ENCODE measurements at places on chromosomes 4 and X.

- DNase-seq: no peak
Observed at GRCh38 chrX:126580877-126581276, 28.3 kb upstream of the DCAF12L1 start.

DNA sequence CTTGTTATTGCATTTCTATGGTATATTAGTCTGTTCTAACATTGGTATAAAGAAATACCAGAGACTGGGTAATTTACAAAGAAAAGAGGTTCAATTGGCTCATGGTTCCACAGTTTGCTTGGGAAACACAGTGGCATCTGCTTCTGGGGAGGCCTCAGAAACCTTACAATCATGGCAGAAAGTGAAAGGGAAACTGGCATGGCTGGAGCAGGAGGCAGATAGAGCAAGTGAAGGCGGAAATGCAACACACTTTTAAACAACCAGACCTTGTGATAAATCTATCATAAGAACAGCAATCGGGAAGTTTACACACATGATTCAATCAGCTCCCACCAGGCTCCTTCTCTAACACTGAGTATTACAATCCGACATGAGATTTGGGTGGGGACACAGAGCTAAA is 346.6 kb upstream of the GNPDA2 start:
- no peak for DNase-seq

DNA sequence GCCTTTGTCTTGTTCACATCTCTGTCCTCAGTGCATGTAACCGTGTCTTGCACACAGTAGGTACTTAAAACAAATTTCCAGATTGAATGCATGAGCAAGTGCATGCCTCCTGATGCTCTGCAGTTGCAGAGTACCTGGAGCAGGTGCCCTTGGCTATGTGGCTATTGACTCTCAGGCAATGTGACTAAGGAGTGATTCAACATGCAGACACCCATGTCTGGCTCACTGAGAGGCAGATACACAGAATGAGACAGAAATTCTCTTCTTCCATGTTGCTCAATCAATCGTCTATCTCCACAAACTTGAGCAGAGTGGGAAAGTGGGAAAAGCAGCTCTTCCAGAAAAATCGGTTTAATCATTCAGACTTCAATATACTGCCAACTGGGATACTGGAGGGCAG is 111.0 kb downstream of the CHRDL1 start:
- no peak for DNase-seq

DNA sequence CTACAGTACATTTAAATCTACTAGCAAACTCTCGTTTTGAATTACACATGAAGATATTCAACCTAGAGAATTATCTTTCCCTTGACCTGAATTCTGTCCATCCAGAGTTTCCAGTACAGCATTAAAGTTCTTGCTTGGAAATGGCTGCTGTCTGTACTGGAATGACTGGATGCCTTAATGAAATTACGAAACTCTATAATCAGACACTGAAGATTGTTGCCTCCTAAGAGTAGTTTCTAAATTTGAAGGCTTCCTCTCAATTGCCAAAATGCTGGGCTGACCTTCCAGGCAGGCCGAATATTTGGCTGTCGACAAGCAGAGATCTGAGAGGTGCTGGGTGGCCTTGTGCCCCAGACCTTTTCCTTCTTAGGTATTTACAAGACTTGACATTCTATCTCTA is 215.1 kb upstream of the GPC4 start:
- DNase-seq: no peak

GRCh38 chr4:147102596-147102995 is 156.9 kb upstream of the TTC29 start:
- no peak for DNase-seq

GRCh38 chr4:147286846-147287587 is 193.9 kb upstream of the EDNRA start:
- no peak for DNase-seq

DNA sequence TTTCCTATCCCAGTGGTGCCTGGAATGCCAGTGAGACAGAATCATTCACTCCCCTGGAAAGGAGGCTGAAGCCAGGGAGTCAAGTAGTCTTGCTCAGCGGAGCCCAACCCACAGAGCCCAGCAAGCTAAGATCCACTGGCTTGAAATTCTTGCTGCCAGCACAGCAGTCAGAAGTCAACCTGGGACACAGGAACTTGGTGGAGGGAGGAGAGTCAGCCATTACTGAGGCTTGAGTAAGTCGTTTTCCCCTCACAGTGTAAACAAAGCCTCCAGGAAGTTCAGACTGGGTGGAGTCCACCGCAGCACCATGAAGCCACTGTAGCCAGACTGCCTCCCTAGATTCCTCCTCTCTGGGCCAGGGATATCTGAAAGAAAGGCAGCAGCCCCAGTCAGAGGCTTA is 283.2 kb upstream of the CPEB2 start:
- DNase-seq: no peak

DNA sequence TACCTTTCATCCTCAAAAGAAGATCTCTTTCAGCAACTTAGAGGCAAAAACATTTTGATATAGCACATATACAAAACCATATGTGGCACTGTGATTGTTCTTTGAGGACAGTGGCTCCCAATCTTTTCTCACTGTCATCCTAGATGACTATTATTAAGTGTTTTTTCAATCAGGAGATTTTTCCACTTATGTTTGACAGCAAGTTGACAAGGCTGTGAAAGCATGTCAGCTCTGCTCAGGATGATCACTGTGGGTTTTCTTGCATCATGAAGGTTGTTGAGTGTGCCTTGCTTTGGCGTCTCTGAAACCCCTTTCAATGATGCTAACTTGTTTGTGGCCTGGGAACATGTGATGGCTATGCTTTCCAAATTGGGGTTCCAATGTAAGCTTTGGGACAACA is 20.2 kb upstream of the NSUN7 start:
- DNase-seq: no peak

DNA sequence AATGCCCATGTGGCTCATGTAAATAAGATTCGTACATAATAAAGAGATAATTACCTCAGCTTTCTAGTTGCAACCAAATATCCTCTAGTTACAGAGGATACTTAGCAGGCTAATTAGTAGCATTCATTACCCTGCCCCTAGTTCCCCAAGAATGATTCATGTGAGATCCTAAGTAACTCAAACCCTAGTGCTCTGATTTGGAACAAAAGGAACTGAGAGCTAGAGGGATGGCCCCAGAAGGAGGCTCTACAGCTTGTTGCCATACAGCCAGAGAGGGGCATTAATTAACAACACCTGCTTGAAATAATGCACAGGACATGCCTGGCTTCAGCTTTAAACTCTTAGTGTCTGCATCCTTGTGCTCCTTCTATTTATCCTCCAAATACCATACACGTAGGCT is 32.6 kb upstream of the CBR4 start:
- no peak for DNase-seq

DNA sequence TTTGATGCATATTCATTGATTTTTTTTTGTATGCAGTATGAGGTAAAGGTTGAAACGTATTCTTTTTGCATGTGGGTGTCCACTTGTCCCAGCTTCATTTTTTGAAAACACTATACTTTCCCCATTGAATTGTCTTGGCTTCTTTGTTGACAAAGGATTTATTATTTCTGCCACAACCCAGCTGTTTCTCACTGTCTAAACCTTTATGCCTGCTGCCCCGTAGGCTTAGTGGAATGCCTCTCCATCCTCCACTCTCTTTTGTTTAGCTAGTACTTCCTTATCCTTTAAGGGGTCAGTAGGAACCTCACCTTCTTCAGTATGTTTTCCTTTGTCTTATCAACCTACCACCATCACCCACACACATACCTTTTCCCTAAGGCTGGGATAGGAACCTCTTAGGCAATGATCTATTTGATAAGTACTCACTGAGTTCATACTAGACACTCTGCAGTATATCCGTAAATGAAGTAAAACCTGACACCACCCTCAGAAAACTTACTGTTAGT is 8.5 kb downstream of the FMR1 start:
- no peak for DNase-seq

- no peak for DNase-seq
Observed at GRCh38 chrX:551306-551705, 79.3 kb upstream of the SHOX start.

DNA sequence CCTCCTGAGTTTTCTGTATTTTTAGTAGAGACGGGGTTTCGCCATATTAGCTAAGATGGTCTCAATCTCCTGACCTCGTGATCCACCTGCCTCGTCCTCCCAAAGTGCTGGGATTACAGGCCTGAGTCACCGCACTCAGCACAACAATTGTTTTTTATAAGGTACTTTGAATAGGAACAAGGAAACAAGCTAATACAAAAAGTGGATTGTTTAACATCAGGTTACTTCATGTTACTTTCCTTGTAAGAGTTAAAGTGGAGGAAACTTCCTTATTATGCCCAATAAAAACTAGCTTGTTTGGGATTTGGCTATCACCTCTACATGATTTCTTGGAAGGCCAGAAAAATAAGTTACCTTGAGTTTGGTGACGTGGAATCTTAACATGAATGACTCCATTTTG is 698.7 kb downstream of the CCSER1 start:
- DNase-seq: no peak

DNA sequence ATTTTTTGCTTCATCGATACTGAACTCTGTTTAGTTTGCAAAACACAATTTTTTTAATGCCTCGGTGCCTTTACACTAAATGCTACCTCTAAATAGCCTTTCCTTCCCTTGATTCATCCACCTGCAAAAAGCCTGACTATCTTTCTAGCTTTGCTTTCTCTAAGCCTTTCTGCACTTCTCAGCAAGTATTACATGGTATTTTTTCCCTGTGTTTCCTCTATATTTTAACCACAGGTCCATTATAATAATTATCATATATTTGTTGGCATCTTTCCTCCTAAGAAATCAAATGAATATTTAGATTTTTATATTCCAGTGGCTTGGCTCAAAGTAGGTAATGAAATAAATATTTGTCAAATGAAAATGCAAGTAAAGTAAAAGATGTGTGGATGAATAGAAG is 196.2 kb downstream of the ARHGAP24 start:
- DNase-seq: no peak

DNA sequence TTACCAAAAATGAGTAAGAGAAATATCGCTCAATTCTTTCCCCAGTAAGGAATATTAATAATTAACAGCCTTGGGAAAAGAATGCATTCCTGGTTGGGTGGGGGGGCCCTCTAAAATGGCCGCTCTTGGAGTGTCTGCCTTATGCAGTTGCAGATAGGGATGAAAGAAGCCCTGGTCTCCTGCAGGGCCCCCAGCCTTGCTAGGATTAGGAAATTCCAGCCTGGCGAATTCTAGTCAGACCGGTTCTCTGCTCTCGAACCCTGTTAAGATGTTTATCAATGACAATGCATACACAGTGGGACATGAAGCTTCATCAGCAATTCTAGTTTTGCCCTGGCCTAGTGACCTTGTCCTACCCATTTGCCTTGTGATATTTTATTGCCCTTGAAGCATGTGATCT is 1047.7 kb upstream of the GRID2 start:
- DNase-seq: no peak

GRCh38 chr4:148207068-148207467 is 235.1 kb downstream of the NR3C2 start:
- no peak for DNase-seq

- no peak for DNase-seq
Observed at GRCh38 chr4:142367418-142368180, 478.5 kb downstream of the INPP4B start.

GRCh38 chrX:10667143-10667542 is 46.8 kb upstream of the MID1 start:
- no peak for DNase-seq

GRCh38 chr4:113738251-113738650 is 23.3 kb downstream of the CAMK2D start:
- DNase-seq: no peak

DNA sequence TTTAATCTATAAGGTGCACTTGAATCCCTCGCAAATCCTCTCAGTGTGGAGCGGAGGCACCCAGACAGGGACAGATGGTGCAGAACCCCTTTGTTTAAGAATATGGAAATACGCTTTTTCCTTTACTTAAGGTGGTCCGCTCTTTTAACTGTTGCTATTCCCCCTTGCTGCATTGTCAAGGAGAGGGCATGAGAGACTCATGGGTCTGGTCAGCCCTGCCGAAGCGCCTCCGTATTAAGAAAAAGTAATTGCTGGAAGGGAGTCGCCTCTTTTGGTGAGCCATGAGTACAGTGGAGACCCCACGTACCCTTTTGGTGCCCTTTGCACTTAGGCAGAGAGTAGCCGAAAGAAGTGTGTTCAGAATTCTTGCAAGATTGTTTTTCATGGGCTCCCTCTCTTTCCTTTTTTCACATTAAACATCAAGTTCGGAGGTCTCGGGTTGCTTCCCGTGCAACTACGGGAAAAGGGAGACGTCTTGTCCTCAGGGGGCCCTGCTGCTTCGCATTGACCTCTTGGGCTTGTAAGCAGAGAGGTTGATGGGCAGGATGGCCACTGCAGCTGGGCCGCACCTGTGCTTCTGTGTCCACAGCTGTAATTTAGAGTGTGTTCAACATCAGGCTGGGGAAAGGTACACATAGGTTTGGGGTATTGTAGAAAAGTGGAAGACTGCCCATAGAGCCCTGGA is 109.6 kb downstream of the SPRY1 start:
- no peak for DNase-seq

DNA sequence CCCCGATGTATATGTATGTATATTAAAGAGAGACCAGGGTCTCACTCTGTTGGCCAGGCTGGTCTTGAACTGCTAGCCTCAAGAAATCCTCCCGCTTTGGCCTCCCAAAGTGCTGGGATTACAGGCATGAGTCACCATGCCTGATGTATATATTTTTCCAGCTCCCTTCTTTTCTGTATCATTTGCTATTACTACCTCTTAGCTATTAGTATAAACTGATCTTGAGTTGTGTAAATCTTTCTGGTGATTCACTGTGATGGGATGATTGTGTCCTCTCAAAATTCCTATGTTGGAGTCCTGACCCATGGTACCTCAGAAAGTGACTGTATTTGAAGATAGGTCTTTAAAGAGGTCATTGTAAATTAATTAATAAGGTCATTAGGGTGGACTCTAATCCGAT is 53.1 kb downstream of the HPRT1 start:
- no peak for DNase-seq

GRCh38 chr4:65971686-65972085 is 301.4 kb upstream of the EPHA5 start:
- DNase-seq: no peak

DNA sequence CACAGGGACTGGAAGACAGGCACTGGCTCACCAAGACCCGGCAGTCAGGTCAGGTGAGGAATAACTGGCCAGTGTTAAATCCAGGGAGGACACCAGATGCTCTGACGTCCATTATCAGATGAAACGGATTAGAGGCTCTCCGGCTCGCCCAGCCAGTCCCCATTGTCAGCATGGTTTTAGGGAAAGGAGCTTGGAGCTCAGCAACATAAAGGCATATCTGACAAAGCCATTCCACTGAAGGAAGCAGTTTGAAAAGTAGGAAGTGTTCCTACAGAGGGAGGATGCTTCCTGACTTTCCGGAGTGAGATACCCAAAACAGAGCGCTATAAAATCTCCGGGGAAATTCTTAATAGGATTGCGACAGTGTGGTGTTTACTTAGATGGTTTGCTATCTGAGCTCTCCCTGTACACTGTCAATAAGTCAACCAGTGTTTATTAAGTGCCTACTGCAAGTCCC is 14.8 kb downstream of the NDNF start:
- DNase-seq: no peak

GRCh38 chr4:175805846-175806245 is 6.2 kb downstream of the GPM6A start:
- DNase-seq: no peak

GRCh38 chr4:48332661-48333060 is 8.7 kb upstream of the SLAIN2 start:
- no peak for DNase-seq
